ENCODE measurements at places on chromosomes 12 and 14.

DNA sequence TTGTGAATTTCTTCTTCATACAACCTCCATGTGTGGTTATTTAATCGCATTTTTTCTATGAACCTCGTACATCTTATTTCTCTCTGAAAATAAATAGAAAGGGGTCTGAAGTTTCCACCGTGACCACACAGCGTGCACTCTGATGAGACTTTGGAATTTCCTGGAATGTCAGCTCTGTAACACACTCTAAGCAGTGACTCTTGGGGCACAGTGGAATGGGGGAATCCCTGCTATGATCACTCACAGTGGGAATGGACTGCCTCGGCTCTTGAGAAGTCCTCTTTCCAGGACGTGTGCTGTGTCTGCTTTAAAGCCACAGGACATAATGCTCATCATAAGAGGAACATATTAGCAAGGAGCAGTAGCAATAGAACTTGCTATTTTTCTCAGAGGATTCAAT lies 416.2 kb downstream of the EGLN3 start:
- DNase-seq = no peak

DNA sequence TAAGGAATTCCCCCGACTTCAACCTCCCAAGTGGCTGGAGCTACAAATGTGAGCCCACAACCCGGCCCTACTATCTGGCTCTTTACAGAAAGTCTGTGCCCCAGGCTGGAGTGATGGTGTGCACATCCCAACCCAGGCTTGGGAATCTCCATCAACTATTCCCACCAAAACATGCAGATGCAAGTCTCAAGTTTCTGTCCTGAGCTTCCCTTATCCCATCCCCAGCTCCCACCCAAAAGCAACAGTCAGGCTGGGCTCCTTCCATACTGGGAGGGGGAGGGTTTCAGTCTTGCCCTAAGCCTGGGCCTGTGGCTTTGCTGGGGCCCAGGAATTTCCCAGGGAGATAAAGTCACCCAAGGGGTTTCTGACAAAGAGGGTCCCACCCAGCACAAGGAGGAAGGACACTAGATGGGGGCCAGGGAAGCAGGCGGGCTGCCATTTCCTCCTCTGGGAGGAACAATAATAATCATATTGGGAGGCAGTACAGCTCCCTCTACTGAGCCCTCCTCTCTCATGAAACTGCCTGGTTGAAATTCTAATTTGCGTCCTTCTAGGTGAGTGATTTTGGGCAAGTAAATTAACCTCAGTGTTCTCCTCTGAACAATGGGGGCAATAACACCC lies 8.0 kb downstream of the SLC8B1 start:
- DNase-seq = no peak

DNA sequence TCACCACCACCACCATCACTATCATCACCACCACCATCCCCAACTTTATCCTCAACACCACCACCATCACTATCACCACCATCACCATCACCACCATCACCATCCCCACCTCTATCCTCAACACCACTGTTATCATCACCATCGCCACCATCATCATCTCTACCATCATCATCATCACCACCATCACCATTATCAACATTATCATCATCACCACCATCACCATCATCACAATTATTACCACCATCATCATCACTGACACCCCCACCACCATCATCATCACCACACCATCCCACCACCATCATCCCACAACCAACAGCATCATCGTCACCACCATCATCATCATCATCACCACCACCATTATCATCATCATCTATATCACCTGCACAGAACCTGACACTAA lies 188.4 kb upstream of the PWP1 start:
- no peak for DNase-seq

DNA sequence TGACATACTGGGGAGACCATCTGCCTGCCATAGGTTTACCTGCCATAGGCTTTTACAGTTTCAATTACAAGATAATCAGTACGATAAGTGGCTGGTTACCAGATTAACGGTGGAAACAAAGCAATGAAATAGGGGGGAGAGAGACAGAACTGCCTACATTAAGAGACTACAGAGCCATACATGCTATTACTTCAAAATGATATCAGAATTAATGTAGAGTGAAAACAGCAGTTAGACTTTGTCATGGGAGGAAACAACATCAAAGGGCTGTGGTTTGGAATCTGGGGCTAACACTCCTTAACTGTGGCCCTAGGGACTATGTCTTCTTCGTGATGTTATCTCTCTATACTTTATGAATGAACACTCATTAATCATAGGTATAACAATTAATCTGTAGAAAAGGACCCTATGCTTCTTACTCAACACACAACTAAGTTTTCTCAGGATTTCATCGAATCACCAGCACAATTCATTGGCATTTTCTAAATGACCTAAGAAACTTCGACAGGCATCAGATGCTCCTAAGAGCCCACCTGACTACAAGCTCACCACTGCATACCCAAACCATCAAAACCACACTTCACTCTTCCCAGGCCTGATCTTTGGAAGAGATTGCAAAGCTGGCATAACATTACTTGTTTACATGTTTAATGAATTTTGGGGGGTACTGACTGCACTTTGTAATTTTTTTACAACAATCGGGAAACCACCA lies 475.6 kb upstream of the SOX5 start:
- DNase-seq = no peak

GRCh38 chr14:95609398-95609990 lies 74.6 kb downstream of the GLRX5 start:
- DNase-seq = no peak

GRCh38 chr12:125544960-125545359 lies 479.7 kb downstream of the AACS start:
- DNase-seq = no peak

DNA sequence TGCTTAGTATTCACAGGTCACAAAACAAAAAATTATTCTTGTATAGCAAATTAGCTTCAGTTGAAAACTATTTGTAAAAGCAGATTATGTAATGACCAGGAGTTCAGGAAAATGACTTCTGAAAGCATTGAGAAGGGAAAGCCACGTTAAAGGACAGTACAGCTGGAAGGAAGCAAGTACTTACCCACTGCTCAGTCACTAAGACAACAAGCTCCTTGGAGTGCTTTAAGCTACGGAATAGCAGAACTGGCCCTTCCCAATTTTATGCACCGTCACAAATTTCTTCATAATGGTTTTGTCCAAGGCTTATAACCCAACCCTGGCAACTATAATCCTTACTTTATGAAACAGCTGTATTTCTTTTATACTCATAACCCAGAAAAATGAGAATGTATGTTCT lies 13.0 kb upstream of the SNAPC1 start:
- DNase-seq = no peak

GRCh38 chr12:75854681-75855309 lies 176.8 kb downstream of the PHLDA1 start:
- DNase-seq = no peak

DNA sequence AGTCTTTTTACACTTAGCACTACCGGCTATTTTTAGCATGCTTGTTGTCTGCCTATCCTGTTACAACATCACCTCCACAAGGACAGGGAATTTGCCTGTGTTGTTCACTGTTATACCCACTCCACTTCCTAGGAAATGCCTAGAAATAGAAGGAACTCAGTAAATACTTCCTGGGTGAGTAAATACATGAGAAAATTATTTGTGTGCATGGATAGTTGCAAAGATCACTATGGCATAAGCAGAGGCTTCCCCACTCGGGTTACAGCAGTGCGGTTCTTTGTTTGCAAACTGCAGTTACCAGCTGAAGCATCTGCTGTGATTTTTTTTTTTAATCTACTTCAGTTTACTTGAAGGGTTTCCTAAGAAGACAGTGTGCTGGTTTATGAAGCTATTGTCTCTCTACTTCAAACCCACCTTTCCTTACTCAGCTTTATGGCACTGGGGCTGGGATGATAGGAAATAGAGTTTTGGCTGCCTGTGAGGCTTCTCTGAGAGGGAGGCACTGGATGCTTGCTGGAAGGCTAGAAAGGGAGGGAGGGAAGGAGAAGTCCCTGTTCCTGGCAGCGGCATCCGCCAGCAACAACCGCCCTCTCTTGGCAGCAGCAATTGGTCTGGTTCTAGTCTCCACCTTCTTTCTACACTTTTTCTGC lies 29.0 kb downstream of the PDE6H start:
- no peak for DNase-seq

DNA sequence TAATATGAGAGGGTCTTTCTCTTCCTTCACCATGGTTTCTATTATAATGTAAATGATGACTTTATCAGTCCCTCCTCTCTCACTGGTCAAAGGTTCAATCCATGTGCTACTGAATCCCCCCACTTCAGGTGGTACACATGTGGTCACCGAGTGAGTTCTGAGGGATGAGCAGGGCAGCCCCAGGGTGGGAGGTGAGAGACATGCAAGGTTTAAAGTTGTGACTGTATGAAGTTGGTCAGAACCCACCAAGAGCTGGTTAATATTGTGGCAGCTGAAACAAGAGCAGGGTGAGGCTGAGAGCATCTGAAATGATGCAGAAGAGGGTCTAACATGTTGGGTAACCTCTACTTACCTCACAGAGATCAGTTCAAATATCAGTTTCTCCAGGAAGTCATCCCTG lies 444.7 kb upstream of the FBXO33 start:
- DNase-seq = no peak

DNA sequence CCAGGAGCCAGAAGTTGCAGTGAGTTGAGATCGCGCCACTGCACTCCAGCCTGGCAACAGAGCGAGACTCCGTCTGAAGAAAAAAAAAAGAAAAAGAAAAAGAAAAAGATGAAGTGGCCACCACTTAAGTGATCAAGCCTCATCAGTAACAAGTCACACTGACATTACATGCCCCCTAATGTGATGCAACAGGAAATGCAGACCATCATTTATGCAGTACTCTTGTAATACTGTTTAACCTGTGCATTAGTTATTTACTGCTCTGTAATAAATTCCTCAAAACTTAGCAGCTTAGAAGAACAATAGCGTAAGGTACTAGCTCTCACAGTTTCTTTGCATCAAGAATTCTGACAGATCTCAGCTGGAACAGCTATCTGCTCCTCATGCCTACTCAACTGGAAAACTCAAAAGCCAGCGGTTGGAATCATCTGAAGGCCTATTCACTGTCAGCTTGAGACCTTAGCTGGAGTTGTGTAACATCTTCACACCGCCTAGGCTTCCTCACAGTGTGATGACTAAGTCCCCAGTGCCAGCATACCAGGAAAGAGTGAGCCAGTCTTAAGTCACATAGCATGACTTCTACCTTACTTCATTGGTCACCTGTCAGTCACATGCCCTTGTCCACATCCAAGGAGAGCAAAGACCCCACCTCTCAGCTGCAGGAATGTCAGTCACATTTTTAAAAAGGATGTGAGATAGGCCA lies 31.5 kb downstream of the EPS8 start:
- no peak for DNase-seq

GRCh38 chr12:49962861-49963765 lies 1.4 kb downstream of the AQP5 start:
- DNase-seq = no peak

GRCh38 chr14:89041257-89041582 lies 216.8 kb downstream of the TTC8 start:
- DNase-seq = no peak

DNA sequence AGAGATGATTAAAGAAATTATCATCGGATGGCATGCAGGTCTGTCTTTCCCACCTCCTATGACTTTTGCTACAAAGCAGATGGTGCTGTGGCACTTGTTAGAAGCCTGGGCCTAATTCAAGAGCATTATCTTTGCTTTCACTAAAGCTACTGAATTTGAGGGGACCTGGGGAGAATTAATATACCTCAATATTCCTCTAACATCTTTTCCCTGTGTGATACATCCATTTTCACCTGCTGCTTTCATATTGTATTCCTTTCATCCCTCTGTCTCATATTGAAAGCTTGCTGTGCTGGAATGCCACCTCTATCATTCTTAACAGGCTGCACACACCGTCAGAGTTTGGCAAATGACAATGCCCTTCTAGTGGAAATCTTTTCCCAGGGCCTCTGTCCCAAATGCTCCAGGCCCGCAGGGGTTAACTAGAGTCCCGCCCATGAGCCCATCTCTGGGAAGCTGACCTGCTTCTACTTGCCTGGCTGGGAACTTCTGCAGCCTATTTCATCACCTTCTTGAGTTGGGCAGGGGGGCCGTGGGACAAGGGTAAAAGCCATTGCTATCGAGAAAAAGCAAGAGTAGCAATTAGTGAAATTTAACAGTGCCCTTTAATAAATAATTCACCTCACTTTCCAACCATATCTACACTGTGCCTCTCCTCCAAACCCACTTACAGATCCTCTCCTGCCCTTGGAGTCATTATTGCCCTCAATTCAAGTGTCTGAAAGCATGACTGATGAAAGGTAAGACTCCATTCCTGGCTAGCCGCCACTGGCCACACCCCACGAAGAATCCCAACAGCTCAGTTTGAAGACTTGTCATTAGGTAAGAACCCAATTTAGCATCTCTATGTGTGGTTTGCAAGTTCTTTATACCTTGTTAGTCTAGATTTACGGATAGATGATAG lies 126.7 kb upstream of the BTG1 start:
- no peak for DNase-seq

DNA sequence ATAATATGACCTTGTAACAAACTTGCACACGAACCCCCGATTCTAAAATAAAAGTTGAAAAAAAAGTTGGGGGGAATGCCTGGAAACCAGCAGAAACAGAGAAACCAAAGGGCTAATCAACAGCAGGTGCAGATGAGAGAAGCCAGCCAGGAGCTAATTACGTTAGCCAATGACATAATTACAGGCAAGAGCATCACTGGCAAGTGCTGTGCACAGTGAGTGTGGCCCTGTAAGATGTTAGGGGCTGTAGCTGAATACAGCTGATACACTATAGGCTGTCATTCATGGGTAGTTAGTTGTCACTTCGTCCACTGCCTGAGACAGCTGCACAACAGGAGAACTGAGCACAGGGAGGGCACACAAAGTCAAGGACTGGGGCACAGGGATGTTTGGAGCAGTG lies 7.3 kb upstream of the FGF23 start:
- no peak for DNase-seq

- DNase-seq = no peak
These were observed 141.3 kb downstream of the KTN1 start for GRCh38 chr14:55721353-55721752.

DNA sequence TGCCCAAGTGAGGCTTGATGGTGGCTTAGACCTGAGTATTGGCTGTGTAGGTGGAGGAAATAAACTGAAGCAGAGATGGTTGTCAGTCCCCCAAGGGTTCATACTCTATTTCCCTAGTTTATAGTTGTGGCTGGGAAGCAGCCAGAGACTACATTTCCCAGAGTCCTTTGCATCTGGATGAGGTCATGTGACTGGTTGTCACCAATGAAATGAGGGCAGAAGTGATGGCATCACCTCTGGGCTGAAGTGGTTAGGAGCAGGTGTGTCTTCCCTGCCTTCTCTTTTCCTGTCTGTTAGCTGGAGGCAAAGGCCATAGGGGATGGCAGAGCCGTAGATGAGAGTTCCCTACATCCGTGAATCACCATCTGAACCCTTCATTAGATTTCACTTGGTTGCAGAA lies 16.3 kb upstream of the NOS1 start:
- no peak for DNase-seq

- DNase-seq = no peak
These were observed 19.7 kb upstream of the RAB35 start for GRCh38 chr12:120136093-120136770.

- DNase-seq = no peak
These were observed 29.6 kb downstream of the NAA30 start for GRCh38 chr14:57420033-57420432.

GRCh38 chr12:70243510-70244371 lies 508 bp downstream of the CNOT2 start:
- peak; percentile 72 for DNase-seq

All from activated gamma-delta T cell (primary cell).